ENCODE measurements at places on chromosomes 13 and 19.

DNA sequence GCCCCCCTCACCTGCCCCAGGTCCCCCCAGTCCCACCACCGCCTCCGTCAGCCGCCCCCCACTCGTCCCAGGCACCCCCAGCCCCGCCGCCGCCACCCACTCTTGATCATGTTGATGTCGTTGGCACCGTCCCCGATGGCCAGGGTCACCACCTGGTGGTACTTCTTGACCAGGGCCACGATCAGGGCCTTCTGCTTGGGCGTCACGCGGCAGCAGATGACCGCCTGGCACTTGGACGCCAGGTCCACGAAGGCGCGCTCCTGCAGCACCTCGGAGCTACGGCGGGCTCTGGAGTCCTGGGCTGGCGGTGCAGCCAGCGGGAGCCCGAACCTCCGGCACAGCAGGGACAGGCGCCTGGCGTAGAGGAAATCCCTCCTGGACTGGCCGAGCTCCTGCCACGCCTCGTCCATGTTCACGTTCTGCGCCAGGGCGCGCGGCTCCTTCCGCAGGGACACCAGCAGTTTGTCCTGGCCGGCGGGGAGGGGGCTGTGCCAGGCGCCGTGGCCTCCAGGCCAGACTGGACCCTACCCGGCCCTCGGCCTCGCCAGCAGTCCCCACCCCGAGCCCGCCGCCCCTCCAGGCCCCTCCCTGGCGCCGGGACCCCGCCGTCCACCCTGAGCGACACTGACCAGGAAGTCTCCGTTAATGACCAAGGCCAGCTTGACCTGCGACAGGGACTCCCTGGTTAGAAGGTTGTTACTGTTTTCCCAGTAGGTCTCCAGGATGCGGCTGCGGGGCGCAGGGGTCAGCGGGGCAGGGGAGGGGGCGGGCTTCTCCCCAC is 22.6 kb downstream of the ATP8B3 start:
- DNase-seq, result no peak

- no peak for DNase-seq
These were observed 1459.5 kb upstream of the PCDH20 start for GRCh38 chr13:62875118-62875640.

DNA sequence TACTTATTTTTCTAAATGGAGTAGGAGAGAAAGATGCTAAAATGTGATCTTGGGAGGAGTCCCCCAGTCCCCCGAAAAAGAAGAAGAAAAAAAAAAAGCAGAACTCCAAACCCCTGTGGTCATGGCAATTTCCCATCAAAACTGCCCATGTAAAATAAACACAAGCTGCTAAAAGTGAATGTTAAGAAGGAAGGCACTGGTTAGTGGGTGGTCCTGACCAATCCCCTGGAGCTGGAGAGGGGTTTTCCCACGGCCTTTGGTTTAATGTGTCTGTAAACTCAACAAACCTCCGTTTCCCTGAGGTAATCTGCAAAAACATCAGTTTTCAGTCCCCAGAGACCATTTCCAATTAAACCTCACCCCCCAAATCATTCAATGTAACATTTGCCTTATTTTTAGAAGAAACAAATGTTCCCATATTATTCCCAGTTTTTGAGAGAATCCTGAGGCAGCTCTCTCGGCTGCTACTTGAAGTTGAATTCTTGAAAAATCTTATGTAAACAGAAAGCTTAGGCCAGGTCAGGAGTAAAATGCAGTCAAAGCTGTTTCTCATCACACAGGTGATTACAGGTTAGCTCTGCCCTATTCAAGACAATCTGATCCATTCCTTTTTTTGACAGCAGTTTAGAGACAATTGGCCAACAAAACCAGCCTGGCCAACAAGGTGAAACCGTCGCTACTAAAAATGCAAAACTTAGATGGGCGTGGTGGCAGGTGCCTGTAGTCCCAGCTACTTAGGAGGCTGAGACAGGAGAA is 17.0 kb downstream of the RAB3D start:
- no peak for DNase-seq

GRCh38 chr19:41933693-41934426 is 5.6 kb upstream of the ERFL start:
- no peak for DNase-seq

- peak; percentile 70 for DNase-seq
These were observed 552 bp upstream of the GRWD1 start for GRCh38 chr19:48445256-48445605.

GRCh38 chr13:43339805-43340550 is 316.6 kb downstream of the DNAJC15 start:
- DNase-seq, result no peak

DNA sequence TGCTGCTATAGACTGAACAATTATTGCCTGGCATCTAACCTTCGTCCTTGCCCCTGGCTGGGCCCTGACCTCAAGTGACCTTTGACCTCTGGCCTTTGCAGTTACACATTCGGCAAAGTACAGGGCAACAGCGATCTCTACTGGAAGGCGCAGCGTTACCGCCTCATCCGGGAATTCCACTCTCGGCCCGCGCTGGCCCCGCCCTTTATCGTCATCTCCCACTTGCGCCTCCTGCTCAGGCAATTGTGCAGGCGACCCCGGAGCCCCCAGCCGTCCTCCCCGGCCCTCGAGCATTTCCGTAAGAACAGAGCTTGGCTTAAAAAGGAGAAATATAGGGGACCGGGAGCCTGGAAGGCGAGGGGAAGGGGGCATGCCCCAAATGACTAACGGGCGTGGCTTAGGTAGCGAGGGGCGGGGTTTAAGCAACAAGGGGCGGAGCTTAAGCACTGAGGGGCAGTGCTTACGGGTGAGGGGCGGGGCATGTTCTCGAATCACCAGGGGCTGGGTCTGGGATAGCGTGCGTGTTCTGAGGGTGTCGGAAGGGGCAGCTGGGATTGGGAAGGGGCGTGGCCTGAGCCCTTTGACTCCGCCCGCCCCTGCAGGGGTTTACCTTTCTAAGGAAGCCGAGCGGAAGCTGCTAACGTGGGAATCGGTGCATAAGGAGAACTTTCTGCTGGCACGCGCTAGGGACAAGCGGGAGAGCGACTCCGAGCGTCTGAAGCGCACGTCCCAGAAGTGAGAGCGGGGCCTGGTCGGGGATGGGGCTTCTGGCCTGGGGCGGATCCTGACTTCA is 52.7 kb downstream of the TRPM4 start:
- no peak for DNase-seq

DNA sequence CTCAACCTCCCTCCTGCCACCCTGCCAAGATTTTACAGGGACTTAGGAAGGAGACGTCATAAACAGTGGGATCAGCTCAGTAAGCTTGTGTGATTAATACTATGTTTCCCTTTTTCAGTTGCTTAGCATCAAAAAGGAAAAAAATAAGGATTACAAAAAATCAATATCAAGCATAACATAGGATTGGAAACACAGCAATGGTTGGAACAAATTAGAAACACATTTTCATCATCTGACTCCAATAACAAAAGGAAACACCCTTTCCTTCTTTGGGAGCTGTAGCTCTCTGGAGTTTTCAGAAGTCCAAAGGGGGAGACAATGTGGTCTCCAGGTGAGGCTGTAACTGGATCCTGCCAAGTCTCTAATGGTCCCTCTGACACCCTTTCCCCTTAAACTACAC is 233.4 kb downstream of the B3GLCT start:
- no peak for DNase-seq

- peak; percentile 84 for DNase-seq
These were observed 7.2 kb downstream of the AXL start for GRCh38 chr19:41226053-41226873.

GRCh38 chr19:1725100-1726064 is 27.9 kb upstream of the ONECUT3 start:
- no peak for DNase-seq

DNA sequence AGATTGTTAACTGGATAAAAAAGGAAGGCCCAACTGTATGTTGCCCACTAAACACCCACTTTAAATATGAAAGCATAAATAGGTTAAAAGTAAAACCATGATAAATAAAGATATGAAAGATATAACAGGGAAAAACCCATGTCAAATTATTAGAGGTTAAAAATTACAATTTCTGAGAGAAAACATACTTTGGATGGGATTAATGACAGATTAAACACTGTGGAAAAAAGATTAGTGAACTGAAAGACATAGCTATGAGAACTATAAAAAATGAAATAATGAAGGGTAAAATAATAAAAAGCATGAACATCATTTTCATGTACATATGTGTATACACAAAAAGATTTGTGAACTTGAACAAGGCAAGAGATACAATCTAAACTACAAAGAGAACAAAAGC is 2.2 kb upstream of the ZNF577 start:
- no peak for DNase-seq

GRCh38 chr19:40539070-40539469 is 37.6 kb upstream of the SHKBP1 start:
- DNase-seq, result no peak

DNA sequence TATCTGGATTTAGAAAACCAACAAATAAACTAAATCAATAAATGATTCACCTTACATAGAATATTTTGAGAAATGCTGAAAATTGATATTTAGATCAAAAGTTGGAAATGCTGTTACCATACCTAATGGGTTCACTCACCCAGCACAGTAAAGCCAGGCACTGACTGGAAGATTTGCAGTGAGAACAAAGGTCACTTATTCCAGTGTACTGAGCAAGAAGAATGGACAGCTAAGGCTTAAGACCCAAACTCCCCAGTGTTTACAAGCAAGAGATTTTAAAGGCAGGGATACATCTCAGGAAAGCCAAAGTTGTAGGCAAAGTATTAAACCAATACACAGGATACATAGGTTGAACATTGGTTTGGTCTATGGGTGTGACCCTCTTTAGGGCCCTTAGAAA is 523.9 kb upstream of the PCDH9 start:
- DNase-seq, result no peak

DNA sequence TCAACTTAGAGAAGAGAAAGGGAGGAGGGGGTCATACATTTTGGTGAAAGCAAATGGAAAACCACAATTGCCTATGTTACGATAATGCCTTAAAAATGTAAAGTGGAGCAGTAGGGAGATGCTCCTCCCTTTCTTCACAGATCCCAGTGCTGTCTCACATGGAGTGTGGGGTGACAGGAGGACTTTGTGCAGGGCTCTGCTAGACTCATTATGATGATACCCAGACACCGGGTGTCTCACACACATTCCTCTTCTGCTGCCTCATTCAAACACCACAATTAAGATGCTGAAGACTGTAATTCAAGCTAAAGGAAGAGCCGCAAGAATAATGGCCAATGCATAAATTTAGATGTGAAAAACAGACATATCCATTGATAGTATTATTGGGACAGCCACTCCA is 150.6 kb downstream of the LHFPL6 start:
- no peak for DNase-seq

DNA sequence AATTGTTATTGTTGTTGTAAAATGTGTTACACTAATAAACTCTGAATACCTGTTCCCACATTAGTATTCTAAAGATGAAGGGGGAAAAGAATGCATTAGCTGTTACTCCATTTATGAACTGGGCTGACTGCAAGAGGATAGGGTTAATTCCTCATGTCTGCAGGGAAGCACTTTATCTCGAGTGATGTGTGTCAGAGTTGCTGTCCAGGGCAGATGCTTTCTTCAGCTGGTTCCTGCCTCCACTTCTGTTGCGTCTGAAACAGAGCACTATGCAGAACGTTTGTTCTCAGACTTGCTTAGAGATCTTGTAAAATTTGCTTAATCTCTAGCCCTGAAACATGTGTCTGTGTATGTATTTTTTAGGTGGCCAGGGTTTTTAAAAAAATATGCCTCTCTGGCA is 318.8 kb downstream of the SPRY2 start:
- DNase-seq, result no peak

GRCh38 chr13:26253787-26254582 is at the start of gene CDK8:
CDK8 (plus strand) TSS chr13:26254129; CDS start chr13:26254642, 513 bp downstream.
- DNase-seq, result peak; percentile 82

- no peak for DNase-seq
These were observed 55.7 kb upstream of the ZNF507 start for GRCh38 chr19:32289566-32290210.

DNA sequence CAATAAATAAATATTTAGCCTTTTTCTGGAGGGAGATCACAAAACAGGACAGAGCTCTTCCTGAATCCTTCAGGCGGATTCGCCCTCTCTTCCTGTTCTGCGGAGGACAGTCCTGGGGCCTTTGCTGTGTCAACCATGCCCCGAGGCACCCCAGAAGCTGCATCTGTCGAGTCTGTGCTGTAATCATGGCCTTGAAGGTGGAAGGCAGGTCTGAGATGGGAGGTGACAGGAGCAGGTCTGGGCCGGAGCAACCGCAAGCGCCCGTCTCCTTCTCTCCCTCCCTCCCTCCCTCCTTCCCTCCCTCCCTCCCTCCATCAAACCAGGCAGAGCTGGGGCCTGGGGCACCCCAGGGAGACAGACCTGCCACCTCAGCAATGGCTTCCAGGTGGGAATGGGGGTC is 4.6 kb upstream of the FXYD3 start:
- DNase-seq, result no peak

GRCh38 chr13:112893207-112893569 is 75.8 kb upstream of the MCF2L start:
- no peak for DNase-seq

DNA sequence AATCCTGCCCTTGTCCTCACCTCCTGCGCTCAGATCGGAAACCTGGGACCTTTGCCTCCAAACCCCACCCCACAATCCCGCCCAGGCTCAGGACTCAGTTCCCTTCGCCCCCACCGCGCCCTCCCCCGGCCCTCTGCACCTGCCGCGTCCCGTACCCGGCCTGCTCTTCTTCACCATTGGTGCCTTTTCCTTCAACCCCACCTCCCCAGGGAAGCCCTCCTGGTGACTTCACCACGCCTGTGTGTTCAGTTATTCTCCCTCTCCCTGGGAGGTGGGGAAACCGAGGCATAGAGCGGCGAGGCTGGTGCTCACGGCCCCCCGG is 19.3 kb upstream of the TCF3 start:
- no peak for DNase-seq

DNA sequence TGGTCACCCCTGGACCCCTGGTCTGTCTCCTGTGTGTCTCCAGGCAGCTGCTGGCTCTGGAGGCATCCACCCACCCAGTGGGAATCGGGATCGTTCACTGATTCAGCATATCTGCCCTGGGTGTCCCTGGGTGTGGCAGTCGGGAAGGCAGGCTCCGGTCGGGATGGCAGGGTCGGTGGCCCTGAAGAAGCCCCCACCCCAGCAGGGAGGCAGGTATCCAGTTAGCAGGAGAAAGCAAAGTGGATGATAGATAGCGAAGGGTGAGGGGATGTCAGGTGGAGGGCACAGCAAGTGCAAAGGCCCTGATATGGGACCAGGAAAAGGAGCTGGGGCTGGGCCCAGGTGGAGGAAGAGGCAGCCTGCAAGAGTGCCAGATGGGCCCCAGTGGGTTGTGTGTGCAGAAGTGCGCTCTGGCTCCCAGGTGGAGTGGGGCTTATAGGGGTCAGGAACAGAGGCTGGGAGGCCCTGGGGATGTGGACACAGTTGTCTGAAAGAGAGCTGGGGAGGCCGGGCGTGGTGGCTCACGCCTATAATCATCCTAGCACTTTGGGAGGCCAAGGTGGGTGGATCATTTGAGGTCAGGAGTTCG is 2.3 kb downstream of the SSBP4 start:
- no peak for DNase-seq

- DNase-seq, result no peak
These were observed 8.8 kb downstream of the CYP4F8 start for GRCh38 chr19:15623711-15624318.

GRCh38 chr13:28622286-28622685 is 36.6 kb upstream of the POMP start:
- no peak for DNase-seq

All from amniotic stem cell (primary cell).